Lung microvascular endothelial cell (primary cell): ENCODE measurements at places on chromosomes 5 and 9. TPM values are rescaled to one million over a fixed set of nuclear protein-coding genes. Genes with fewer than 3 reads are reported as not detected.

Gene FAM151B
- 2.0 and 2.2 TPM in 2 replicates for total RNA-seq

Gene ST8SIA4
- total RNA-seq = 3.0 and 6.5 TPM in 2 replicates

Gene PTBP3
- total RNA-seq = 32.3 and 32.9 TPM in 2 replicates

Gene NR2F1-AS1
- 16.1 and 29.8 TPM in 2 replicates for total RNA-seq

Gene PCDHB12
- 0.44 and 1.4 TPM in 2 replicates for total RNA-seq
